Ovary (tissue), 10 donors: ENCODE measurements at places on chromosomes 4 and X.

DNA sequence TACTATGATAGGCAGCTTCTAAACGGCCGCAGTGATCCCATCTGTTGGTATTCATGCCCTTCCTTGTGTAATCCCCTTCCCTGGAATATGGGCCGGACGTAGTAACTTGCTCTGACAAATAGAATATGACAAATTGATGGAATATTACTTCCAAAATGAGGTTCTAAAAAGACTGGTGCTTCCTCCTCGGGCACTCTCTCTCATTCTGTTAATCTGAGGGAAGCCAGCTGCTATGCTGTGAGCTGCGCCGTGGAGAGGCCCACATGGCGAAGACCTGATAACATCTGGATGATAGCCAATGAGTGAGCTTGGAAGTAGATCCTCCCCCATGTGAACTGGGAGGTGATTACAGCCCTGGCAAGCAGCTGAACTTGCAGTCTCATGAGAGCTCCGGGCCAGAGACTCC lies 27.2 kb upstream of the SLC25A4 start:
- DNase-seq, result peak; percentile 84

DNA sequence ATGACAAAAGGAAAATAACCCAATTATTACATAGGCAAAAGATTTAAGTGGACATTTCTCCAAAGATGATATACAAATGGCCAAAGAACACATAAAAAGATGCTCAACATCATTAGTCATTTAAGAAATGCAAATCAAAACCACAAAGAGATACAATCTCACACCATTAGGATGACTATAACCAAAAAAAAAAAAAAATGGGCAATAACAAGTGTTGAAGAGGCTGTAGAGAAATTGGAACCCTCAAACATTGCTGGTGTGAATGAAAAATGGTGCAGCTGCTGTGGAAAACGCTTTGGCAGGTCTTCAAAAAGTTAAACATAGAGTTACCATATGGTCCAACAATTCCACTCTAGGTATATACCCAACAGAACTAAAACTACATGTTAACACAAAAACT lies 5.6 kb upstream of the PRDX4 start:
- no peak for DNase-seq

DNA sequence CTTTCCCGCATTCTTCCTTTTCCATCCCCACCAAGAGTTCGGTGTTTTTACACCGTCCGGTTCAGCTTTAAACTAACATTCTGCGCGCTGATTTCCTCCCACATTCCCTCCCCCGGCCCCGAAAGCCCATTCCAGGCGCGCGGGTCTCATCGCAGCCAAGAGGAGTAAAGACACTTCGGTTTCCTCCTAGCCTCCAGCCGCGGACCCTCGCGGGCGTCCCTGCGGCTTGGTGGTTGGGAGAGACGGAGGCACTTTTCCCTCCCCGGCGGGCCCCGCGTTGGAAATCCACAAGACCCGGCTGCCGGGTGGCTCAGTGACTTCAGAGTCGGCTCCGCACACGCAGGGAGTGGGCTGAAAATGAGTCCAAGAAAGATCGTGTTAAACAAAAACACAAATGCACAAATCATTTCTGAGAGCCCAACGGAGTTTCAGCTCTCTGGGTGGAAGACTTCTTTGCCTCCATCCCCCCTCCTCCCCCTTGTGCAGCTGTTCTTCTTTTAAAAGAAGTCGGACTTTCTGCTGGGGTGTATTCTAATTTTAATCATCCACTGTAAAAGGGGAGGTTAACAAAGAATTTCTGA lies 2.0 kb upstream of the ARX start:
- DNase-seq, result peak; percentile 77

- DNase-seq, result no peak
These were observed 14.4 kb upstream of the CXCL8 start for GRCh38 chr4:73725985-73726384.

DNA sequence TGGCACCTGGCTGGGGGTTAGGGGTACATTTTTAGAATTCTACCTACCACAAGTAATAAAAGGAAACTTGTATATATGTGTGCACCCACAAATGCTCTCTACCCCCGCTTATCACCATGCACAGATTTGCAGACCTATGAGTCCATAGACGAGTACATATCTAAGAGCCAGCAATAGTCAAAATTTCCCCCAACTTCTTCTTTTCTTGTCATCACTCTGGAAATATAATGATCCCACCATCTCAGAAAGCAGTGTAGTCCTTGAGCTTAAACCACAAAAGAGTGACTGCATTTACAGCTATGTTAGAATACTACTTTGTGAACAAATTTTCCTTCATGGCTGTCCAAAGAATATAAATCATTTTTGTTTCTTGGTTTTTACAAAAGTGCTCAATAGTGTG lies 66.1 kb downstream of the LHFPL1 start:
- DNase-seq, result no peak

DNA sequence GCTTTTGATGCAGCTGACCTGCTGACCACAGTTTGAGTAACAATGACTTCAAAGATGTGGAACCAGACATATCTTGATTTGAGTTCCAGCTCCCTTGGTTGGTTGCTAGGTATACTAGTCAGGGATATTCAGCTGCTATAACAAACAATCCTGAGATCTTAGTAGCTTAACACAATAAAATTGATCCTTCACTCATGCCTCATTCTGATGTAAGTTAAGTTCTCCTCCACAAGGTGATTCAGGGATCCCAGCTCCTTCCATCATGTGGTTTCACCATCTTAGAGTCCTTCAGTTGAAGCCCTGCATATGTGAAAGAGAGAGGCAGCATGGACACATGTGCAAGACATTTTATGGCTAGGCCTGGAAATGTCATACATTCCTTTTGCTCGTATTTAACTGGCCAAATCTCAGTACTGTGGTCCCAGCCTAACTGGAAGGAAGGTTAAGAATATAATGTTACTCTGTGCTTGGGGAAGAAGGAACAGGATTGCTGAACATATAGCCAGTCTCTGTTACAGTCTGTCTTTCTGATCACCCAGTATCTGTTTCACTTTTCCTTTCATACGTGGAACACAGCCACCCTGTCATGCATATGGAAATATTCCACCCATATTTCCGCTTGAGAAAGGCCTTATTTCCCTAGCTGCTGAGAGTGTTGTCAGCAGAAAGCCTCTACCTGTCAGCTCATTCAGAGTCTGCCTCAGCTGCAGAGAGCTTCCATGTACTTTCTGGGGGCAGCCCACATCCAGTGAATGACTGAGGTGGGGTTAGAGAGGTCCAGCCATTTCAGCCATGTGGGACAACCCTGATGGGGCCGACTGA lies 7.1 kb downstream of the SMIM9 start:
- no peak for DNase-seq

GRCh38 chrX:44071847-44072551 lies 98.8 kb upstream of the NDP start:
- no peak for DNase-seq

- no peak for DNase-seq
These were observed 132.8 kb downstream of the DCLK2 start for GRCh38 chr4:150211016-150211415.

DNA sequence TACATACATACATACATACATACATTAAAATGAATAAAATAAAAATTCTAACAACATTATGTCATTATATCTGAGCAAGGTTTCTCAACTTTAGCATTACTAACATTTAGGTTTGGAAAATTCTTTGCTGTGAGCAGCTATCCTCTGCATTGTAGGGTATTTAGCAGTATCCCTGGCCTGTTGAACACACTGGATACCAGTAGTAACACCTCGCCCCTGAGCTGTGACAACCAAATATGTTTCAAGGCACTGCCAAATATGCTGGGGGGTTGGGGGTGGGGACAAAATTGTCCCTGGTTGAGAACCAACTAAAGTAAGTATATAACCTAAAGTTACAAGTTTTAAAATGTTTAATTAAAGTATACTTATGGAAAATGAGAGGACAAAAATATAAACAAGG lies 860.9 kb upstream of the FTHL17 start:
- no peak for DNase-seq

DNA sequence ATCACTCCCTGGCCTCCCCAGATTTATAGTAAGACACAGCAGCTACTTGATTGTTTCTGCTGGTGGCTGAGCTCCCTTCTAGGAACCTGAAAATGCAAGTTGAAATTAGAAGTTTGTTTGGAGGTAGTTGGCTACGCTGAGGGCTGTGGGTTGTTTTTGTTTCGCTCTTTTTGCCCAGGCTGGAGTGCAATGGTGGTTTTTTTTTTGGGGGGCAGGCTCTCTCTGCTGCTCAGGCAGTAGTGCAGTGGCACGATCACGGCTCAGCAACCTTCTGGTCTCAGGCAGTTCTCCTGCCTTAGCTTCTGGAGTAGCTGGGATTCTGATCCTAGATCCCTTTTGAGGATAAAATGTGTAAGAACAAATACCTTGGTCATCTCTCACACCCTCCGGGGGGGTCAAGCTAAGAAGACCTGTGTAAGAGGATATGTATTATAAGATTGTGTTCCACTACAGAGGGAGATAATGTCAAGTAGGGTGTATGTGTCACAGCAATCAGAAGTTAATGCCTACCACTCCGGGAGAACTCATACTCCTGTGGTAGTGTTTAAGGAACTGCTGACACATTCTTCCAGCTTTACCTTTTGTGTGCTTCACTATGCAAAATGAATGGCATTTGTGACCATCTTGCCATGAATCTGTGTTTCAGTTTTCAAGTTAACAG lies 9.7 kb downstream of the JADE1 start:
- no peak for DNase-seq

DNA sequence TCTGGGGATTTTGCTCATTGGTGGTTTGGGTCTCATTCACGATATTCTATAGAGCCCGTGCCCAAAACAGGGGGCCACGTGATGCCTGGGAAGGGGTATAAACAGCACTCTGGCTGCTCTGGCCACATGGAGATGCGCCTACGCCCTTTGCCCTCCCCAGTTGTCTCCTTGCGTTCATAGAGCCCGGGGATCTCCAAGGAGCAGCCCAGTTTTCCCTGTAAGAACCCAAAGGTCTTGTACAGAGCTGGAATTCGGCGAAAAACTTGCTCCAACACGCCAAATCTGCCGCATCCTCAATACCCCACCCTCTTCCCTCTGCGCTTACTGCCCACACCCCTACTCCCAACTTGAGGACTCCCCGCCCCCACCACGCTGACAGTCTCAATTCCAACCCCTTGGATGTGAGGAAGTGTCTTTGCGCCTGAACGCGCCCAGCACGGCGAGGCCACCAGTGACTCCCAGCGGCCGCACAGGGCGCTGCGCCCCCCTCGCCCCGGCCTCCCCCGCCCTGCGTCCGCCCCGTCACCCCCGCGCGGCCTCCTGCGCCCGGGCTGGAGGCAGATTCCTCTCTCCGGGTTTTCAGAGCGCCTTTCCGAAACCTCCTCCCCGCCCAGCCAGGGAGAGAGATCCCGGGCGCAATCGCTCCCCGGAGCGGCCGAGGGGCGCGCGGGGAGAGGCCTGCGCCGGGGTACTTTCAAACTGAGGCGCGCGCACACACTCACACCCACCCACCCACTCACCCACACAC lies at the start of gene NHS:
Gene NHS (plus strand): TSS at position 582 of the 748 bp plus-strand sequence. CDS start 558 bp downstream, outside the sequence.
- peak; percentile 85 for DNase-seq

- no peak for DNase-seq
These were observed 692.0 kb upstream of the GRID2 start for GRCh38 chr4:91611782-91612181.

- no peak for DNase-seq
These were observed 74.7 kb downstream of the PAQR3 start for GRCh38 chr4:78864405-78865024.

- no peak for DNase-seq
These were observed 159.9 kb upstream of the SLIT2 start for GRCh38 chr4:20091781-20092180.

DNA sequence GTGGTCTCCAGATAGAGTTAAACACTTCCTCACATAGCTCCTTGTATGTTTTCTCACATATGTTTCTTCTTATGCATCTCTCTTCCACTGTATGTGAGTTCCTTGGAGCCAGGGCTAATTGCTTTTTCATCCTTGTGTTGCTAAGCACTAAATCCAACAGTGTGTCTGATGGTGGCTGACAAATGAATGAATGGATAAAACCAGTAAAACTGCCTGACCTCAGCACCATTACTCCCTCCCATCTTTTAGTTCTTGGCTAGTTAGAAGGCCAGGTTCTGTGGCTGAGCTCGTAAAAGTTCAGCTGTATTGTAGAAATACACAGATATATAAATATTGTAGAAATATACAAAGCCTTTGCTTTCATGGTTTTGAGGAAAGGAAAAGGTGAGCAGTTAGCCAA lies 50.4 kb downstream of the ARX start:
- no peak for DNase-seq

GRCh38 chr4:11441194-11441556 lies 12.5 kb upstream of the HS3ST1 start:
- DNase-seq, result no peak

- peak; percentile 57 for DNase-seq
These were observed 3.2 kb downstream of the EFNB1 start for GRCh38 chrX:68832101-68832416.

GRCh38 chr4:72118017-72118416 lies 86.2 kb downstream of the NPFFR2 start:
- DNase-seq, result no peak

GRCh38 chr4:73252001-73252400 lies 6.6 kb downstream of the ANKRD17 start:
- DNase-seq, result no peak

DNA sequence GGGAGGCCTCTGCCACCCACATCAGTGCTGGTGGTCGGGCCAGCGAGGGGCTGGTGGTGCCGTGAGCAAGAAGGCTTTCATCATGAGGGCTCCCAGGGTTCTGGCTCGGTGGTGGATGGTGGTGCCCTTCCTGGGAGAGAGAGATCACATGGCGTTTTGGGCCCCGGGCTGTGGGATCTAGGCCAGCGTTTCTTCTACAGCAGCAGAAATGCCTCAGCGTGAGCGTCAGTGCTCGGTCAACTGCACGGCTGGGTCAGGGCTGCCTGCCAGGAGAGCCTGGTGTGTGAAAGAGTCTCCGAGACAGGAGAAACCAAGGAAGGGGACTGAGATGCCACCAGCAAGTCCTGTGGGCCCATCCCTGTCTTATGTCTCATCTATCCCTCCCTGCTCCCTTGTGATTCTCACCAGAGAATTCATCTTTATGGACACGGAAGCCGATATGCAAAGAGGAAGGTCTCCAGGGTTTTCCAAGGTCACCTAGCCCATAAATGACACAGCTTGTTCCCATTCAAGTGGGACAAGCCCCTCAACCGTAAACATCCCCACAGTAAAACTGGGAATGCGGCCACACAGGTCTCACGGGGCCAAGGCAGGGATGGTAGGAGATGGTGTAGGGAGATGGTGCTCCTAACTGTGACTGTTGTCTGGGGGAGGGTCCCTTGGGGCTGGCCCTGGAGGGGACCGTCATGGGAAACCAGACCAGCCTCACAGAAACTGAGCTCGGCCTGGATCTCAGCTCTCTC lies 99.2 kb downstream of the SORCS2 start:
- peak; percentile 63 for DNase-seq

GRCh38 chrX:20965270-20966044 lies 408.8 kb upstream of the CNKSR2 start:
- no peak for DNase-seq

GRCh38 chr4:57424232-57424897 lies 314.2 kb upstream of the IGFBP7 start:
- no peak for DNase-seq

- DNase-seq, result no peak
These were observed 89.5 kb downstream of the HS3ST1 start for GRCh38 chr4:11338956-11339782.

- no peak for DNase-seq
These were observed 509.6 kb downstream of the MID1IP1 start for GRCh38 chrX:39310891-39311290.

- DNase-seq, result no peak
These were observed 175.8 kb downstream of the CCNG2 start for GRCh38 chr4:77332696-77333270.

- DNase-seq, result no peak
These were observed 84.2 kb downstream of the CAMK2D start for GRCh38 chr4:113677325-113677724.

GRCh38 chr4:77833126-77833724 lies 14.1 kb upstream of the CNOT6L start:
- no peak for DNase-seq

GRCh38 chrX:8273451-8273895 lies 102.4 kb upstream of the VCX2 start:
- DNase-seq, result no peak
